Activated naive CD8-positive, alpha-beta T cell treated with anti-CD3 and anti-CD28 coated beads for 36 hours (primary cell): ENCODE measurements at places on chromosomes 7 and 10.

GRCh38 chr10:78041170-78042057, 7.8 kb downstream of the RPS24 start:
- no peak for DNase-seq

DNA sequence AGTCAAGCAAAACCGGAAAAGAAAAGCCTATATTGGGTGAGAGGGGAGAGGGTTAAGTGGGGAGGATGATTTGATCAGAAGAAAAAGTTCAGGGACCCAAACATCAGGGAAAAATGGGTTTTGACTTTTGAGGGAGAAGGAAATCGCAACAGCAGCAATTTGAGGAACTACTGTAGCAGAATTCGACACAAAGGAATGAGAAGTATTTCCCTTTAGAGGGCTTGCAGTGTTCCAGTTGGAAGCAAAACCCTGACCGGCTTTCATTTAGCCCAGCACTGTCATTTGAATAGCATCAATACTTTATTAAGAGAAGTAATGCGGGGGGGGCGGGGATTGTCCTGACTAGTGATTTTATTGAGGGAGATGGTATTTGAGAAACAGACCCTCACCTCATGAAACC, 37.2 kb upstream of the GATA3 start:
- DNase-seq = no peak

DNA sequence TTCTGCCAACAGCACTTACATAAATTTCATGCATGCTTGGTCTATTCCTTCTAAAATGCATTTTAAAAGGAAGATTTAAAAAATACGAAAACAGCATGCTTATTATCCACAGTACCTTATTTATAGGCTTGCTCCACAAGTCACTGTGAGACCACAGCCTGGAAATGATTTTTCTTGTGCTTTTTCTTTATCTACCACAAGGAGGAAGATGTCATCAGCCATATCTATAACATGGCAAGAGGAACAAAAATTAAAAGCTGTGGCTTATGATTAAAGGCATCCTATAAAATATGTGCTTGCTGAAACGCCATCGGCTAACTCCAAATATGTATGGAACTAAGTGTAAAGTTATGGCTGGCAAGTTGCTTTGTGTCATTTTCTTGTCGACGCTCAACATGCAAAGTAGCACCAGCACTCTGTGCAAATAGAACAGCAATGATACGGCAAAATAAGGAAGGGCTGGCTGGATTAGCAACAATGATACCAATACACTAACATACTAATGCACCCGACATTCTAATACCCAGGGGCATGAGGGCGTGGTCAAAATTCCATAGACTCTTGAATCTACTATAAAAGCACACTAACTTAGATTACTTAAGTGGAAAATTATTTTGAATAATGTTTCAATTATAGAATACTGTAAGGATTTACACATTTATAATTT, 41.2 kb upstream of the AKR1E2 start:
- DNase-seq = no peak

GRCh38 chr10:131996466-131997365, 15.0 kb upstream of the BNIP3 start:
- no peak for DNase-seq

GRCh38 chr7:102933763-102934162, 21.0 kb downstream of the LRRC17 start:
- DNase-seq = no peak

DNA sequence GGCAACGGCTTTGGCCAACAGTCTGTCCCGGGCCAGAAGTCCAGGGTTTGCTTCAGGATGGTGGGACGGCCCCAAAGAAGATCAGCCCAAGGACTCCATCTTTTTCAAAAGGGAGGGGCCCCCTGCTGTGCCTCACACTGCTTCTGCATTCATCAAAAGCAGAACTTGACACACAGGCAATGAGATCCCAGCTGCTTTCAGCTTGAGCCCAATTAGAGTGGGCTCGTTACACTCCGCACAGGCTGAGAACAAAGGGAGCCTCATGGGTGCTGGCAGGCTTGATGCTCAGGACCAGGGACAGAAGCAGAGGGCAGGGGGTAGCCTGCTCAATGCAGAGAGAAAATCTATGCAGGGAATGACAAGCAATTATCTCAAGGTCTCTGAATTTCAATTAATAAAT, 45.5 kb downstream of the VOPP1 start:
- DNase-seq = no peak

DNA sequence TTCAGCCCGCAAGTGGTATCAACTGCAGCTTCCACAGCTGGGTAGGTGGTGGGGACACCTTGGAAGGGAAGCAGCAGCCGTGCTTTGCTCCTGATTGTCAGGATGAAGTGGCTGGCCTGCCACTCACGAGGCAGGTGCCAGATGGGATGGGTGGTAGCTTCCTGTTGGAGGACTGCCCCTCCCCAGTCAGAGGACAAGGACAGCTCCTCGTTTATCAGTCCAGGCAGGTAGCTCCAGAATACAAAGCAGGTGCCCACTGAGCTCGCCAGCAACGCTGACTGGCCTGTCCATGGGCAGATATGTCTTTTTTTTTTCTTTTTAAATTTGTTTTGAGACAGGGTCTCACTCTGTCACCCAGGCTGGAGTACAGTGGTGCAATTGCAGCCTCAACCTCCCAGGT, 431.3 kb downstream of the GALNT17 start:
- DNase-seq = no peak
